Tracheal epithelial cell (primary cell): ENCODE measurements at places on chromosomes 3 and 15. TPM values are rescaled to one million over a fixed set of nuclear protein-coding genes. Genes with fewer than 3 reads are reported as not detected.

Gene SV2B
- under 0.01 and 0.24 TPM in 2 replicates for total RNA-seq

Gene SPINK8
- total RNA-seq = not detected in 2 replicates

Gene CFAP20DC
- 7.7 and 12.8 TPM in 2 replicates for total RNA-seq

Gene TM4SF1
- total RNA-seq = 79.7 and 277 TPM in 2 replicates

Gene TNFAIP8L3
- 4.1 and 8.1 TPM in 2 replicates for total RNA-seq

Gene BDH1
- 15.7 and 16.0 TPM in 2 replicates for total RNA-seq

Gene ALPK3
- under 0.01 and 4.1 TPM in 2 replicates for total RNA-seq

Gene EBLN2
- total RNA-seq = 2.7 and 4.0 TPM in 2 replicates

Gene PPP1R2
- 95.7 and 167 TPM in 2 replicates for total RNA-seq

Gene GALNT15
- 0.21 and 0.24 TPM in 2 replicates for total RNA-seq

Gene SERPINI2
- not detected in 2 replicates for total RNA-seq

Gene PGBD4
- 1.2 and 1.5 TPM in 2 replicates for total RNA-seq

Gene CDHR4
- not detected in 2 replicates for total RNA-seq

Gene ZNF501
- 2.8 and 4.3 TPM in 2 replicates for total RNA-seq

Gene MAPKAPK3
- 58.6 and 68.4 TPM in 2 replicates for total RNA-seq

Gene UPK1B
- total RNA-seq = 13.0 and 47.5 TPM in 2 replicates

Gene SLC27A2
- 1.4 and 3.0 TPM in 2 replicates for total RNA-seq

Gene SLC28A1
- total RNA-seq = not detected in 2 replicates

Gene CPNE9
- not detected in 2 replicates for total RNA-seq

Gene IL20RB
- 86.8 and 233 TPM in 2 replicates for total RNA-seq

Gene SNURF
- total RNA-seq = 0.85 and 1.7 TPM in 2 replicates

Gene P2RY14
- total RNA-seq = under 0.01 TPM in 1 of 2 replicates, not detected in the other

Gene FANCD2OS
- not detected in 2 replicates for total RNA-seq

Gene CYP8B1
- total RNA-seq = not detected in 2 replicates

Gene INKA1
- total RNA-seq = 10.4 and 22.2 TPM in 2 replicates

Gene BNC1
- total RNA-seq = 52.1 and 69.3 TPM in 2 replicates

Gene TM4SF4
- total RNA-seq = not detected in 2 replicates

Gene ST3GAL6
- 5.8 and 11.6 TPM in 2 replicates for total RNA-seq

Gene CLDN18
- not detected in 2 replicates for total RNA-seq
